ENCODE measurements at places on chromosomes 3 and 15. TPM values are rescaled to one million over a fixed set of nuclear protein-coding genes. Genes with fewer than 3 reads are reported as not detected.

GRCh38 chr3:113783980-113784379 lies 37.1 kb downstream of the ATP6V1A start:
- no peak for DNase-seq

DNA sequence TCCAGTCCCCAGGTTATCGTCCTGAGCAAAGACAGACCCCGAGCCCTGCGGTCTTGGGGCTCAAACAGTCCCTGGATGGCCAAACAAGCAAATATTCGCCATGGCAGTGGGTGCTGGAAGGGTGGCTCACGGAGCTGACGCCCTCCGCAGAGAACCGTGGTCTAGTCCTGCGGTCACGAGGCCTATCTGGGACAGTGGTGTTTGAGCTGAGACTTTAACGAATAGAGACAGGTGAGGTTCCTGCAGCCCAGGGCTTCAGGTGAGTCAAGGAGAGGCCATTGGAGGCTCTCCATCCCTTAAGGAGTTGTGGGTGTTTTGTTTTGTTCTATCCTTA lies 399 bp upstream of the SUCLG2 start:
- DNase-seq = no peak

GRCh38 chr3:113673593-113673992 lies 22.8 kb downstream of the USF3 start:
- no peak for DNase-seq

DNA sequence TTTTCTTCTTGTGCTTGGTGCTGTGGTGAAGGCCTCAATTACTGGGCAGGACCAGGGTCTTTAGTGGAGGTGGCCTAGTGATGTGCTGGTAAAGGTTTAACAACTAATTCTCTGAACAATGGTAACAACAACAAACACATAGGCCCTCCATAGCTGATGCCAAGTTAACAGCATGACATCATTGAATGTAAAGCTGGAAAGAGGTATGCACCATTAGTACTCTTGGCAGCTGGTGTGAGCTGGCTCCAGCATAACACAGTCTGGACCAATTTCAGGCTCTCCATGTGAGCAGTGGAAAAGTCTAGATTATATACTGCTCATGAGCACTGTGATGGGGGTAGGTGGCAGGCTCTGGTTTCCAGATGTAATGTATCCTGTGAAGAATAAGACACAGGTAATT lies 61.8 kb downstream of the SLC7A14 start:
- no peak for DNase-seq

The TBC1D21 gene
- total RNA-seq = not detected

The SLC7A14 gene
- not detected for total RNA-seq
